WERI-Rb-1 (cell line): ENCODE measurements at places on chromosomes 12 and 14.

GRCh38 chr14:75454963-75455546 lies 27.2 kb downstream of the JDP2 start:
- no peak for DNase-seq

DNA sequence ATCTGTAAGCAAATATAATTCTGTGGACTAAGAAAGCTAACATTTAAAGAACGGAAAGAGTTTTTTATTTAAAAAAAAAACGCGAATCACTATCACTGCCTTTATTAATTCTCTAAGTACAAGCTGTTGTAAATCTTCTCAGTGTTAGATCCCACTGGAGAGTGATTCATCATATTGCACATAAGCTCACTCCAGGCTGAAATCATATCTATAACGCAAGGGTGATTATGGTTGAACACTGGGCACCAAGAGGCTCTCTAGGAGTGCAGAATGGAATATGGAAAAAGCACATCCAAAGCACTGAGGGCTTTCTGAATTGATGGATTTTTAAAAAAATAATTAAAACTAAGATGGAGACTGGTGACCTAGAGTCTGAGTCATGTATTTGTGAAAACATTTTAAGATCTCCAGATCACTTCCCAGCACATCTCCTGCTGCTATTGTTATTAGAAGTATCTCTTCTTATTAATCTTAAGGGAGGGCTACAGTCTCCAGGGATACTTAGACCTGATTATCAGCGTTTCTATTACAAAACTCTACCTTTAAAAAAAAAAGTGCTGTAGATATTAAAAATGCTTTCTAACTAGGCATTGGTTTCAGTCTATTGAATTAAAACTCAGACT lies 1106.8 kb downstream of the AACS start:
- DNase-seq, result no peak

- DNase-seq, result no peak
Observed at GRCh38 chr12:46259071-46259470, 9.8 kb downstream of the SLC38A1 start.

DNA sequence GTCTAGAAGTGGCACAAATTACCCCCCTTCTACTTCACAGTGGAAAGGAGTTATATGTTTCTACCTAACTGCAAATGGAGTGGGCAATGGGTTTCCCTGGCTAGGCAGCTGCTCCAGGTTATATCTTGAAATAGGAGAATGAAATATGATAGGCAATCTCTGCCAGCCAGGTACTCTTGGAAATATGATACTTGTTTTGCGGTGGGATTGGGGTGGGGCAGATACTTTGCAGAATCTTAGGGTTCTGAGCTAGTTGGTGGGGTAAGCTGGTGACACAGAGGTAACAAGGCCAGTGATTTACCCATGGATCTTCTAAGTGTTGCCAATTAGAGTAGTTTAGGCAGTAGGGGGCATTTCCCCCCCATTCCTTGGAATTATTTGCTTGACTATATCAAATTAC lies 140.1 kb downstream of the ATP23 start:
- DNase-seq, result no peak

DNA sequence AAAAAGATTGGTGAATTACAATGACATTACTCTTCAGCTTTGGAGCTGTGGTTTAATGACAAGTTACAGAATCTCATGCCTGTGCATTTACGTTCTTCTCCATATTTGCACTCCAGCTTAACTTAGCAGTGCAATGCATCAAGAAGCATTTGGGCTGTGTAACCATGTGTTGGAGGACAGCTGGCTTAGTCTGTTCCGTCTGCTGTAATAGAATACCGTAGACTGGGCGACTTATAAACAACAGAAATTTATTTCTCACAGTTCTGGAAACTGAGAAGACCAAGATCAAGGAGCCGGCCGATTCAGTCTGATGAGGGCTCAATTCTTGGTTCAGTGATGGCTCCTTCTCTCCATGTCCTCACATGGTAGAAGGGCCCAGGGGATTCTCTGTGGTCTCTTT lies 943.5 kb downstream of the BCL11B start:
- DNase-seq, result no peak

- no peak for DNase-seq
Observed at GRCh38 chr14:44995196-44995595, 33.2 kb downstream of the TOGARAM1 start.

GRCh38 chr12:81949841-81950308 lies 190.7 kb upstream of the PPFIA2 start:
- no peak for DNase-seq

DNA sequence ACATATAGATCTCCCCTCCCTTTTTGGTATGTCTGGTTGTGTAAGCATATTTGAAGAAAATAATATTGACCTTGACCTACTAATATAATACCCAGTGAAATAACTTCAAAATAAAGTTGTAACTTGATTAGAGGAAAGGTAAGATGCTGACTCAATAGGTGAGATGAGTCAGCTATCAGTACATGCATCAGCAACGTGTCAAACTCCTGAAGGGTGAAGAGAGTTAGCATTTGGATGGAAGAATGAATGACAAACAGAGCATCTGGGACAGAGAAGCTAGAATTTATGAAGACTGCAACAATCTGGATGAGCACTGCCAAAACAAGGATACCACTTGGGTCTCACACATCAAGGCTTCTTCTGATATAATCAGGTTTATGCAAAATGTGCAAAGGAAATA lies 74.9 kb downstream of the PPP2R5E start:
- DNase-seq, result no peak

- peak; percentile 11 for DNase-seq
Observed at GRCh38 chr12:101877806-101878242, 444 bp downstream of the DRAM1 start.

- no peak for DNase-seq
Observed at GRCh38 chr12:109461049-109461845, 15.9 kb downstream of the KCTD10 start.

GRCh38 chr12:104514092-104514810 lies 57.5 kb downstream of the CHST11 start:
- no peak for DNase-seq

- DNase-seq, result no peak
Observed at GRCh38 chr12:88633312-88633711, 53.0 kb upstream of the KITLG start.

DNA sequence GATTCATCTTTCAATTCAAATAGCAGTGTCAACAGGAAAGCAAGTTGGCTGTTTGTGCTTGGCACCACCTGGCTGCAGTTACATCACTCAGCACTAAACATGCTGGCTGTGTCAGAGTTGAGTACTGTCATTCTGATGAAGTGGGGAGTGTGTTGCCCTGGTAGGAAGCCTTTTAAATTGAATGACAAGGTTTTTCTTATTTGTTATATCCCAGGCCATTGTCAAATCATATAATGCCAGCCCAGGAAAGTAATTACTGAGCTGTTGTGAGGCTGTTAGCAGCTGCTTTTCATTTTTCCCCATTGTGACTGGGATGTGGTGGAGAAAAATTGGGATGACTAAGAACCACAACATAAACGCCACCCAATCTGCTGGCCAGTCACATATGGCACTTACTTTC lies 106.5 kb upstream of the PRKD1 start:
- DNase-seq, result no peak

- no peak for DNase-seq
Observed at GRCh38 chr14:36505181-36505815, 14.7 kb downstream of the NKX2-1 start.

DNA sequence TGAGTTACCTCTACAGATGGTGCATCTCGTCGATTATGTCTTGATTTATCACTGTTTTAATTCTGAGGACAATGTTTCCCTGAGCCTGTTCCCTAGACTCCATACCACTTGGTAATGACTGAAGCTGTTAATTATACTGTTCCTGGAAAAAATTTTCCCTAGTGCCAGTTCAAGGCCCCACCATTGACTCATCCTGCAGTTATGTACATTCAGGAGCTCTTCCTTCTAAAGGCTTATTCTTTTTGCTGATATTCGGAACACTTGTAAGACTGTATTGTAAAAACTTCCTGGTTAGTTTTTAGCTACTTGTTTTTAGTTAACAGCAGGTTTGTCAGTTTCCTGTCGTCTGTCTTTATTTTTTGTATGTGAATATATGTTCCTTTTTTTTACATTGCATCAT lies 30.4 kb upstream of the PPP2R5E start:
- no peak for DNase-seq

DNA sequence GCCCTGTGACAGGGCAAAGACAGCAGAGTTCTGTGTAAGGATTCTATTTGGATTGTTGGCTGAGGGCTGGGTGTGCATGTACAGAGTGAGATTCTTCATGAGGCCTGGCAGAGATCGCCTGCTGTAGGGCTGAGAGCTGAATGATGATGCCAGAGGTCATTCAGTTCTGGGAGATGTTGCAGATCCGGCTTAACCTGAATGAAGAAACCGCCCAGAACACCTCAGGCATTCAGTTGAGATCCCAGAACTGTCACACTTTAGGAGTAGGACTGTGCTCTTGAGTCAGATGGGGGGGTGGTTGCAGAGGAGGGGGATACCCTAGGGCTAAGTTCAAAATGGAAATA lies 5.8 kb upstream of the EVL start:
- no peak for DNase-seq
